EH (cell line): ENCODE measurements at places on chromosomes 4 and X.
A peak's percentile ranks its signal among the peaks of the same experiment; 100 is the strongest.

DNA sequence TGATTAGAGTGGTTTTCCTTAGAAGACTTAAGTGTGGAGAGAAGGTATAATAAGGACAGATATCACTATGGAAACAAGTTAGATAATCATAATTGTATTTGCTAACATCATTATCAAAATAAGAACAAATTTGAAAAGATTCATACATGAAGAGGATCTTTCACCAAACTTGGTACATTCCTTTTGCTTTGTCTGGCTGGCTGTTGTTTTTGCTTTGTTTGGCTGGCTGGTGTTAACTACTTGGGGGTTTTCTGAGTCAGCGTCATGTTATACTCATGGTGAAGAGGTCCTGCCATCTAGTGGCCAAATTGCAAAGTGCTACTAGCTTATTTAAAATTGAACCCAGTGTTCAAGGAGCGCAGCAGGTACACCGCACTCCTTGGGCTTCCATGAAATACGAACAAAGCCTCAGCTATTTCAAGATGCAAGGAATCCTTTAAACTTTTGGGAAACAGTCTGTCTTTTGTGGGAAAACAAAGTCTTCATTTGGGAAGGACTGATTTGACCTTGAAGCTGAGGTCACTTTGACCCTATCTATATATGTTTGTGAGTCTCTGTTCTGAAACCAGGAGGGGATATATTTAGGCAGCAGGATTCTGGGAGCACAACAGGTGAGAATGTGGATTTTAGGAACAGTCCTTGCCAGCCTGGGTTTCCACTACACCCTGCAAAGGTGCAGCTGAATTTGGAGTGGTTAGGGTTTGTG is 129.7 kb downstream of the PLS3 start:
- DNase-seq, result peak; percentile 82

DNA sequence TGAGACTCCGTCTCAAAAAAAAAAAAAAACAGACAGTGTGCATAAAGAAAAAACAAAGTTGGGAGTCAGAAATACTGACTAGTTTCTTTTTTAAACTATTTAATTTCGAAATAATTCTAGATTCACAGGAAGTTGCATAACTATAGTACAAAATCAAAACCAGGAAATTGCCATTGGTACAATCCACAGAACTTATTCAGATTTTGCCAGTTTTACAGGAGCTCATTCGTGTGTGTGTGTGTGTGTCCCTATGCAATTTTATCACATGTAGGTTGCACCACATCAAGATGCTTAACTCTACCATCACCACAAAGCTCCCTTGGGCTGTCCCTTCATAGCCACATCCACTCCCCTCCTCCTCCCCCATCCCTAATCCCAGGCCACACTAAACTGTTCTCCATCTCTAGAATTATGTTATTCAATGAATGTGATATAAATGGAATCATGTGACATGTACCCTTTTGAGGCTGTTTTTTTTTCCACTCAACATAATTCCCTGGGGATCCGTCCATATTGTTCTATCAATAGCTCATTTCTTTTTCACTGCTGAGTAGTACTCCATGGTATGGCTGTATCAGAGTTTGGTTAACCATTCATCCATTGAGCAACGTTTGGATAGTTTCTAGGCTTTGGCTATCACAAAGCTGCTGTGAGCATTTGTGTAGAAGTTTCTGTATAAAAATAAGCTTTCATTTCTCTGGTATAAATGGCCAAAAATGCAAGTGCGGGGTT is 16.3 kb upstream of the DDX3X start:
- peak; percentile 47 for DNase-seq

- DNase-seq, result no peak
Observed at GRCh38 chr4:6095897-6096296, 77.7 kb upstream of the C4orf50 start.

GRCh38 chr4:108003982-108004515 is 14.4 kb downstream of the HADH start:
- no peak for DNase-seq

DNA sequence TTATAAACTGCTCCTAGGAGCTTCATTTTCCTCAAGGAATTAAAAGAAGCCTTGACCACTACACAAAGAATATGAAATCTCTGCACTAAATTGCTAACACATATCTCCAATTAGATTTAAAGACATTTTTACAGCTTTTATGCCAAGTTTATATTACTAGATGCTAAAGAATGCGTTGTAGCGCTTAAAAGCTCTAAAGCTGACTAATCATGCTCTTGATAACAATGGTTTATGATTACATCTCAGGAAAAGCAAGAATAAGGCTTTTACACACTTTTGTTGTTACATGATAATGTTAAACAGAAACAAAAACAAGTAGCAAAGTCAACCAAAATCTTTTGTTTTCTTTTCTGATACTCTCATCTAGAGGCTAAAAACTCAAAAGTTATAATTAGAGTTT is 44.7 kb downstream of the SLC10A7 start:
- peak; percentile 31 for DNase-seq

DNA sequence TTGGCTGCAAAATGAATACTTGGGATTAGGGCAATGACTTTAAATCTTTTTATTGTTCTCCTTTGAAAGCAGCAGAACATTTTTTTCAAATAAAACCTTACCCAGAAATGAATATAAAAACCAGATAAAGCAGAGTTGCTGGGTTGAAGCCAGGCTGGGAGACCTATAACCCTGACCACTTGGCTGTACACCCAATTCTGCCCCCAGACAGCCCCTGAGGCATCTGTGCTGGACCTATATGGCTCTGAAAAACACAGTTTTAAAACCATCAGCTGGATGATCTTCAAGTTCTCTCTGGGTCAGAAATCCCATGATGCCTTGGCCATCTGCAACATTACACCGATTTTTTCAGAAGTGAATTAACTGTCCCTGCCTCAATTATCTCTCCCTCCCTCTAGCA is 23.7 kb upstream of the GLRA2 start:
- DNase-seq, result no peak

- DNase-seq, result peak; percentile 13
Observed at GRCh38 chrX:55908661-55909212, 191.2 kb downstream of the RRAGB start.

DNA sequence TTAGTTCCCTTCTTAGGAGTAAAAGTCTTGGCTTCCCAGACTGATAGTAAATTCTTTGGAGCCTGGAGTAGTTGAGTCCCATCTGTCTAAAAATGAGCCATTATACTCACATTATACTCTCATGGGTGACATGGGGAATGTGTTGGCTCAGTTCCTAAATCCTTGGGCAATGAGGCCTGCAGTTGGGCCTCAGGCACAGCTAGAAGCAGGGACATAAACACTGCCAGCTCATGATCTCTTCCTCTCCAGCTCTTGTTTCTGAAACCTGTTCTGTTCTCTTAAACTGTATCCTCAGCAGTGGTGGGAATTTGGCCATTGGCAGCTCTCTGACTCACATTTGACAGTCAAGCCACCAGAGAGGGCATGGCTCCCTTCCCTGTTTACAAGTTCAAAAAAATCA is 212.5 kb downstream of the SPATA18 start:
- DNase-seq, result peak; percentile 6

DNA sequence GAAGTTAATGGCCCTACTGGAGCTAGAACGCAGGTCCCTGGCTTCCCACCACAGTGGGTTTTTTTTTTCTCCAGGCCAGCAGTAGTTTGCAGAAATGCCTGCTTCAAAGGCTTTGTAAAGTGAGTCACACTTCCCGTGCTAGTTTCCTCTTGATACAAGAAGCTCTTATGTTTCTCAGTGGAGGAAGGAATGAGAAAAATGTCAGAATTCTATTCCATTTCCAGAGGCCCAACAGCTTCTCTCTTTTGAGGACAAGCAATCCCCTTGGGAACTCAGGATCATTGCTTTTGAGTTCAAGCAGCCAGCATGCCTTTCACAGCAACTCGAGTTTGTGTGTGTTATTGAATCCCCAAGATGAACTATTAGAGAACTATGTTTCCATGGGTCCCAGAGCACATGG is 134.3 kb downstream of the GUCY2F start:
- peak; percentile 25 for DNase-seq

DNA sequence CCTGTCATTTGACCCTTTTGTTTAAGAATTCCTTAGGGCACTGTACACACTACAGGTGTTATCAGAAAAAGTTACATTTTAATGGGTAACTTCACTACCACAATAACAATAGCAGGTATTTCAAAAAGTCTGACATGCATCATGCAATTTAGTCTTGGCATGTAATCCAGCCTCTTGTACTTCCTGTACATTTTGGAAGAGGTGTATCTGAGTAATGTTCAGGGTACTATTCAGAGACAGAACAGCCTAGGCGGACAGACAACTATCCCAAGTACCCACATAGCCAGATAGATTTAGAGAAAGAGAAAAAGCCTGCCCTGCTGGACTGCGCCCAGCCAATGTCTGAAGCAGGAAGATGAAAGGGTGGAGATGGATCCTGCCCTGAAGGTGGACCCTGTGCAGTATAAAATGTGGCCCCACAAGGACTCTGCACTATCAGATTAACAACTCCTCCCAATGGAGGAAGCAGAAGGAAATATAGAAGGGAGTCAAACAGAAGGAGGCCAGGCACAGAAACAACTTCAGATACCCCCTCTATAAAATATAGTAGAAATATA is 8.5 kb downstream of the UGT2B7 start:
- no peak for DNase-seq

GRCh38 chr4:183130328-183131155 is 31.5 kb downstream of the WWC2 start:
- peak; percentile 53 for DNase-seq

- peak; percentile 39 for DNase-seq
Observed at GRCh38 chr4:73998040-73999011, at the start of gene CXCL5. Gene CXCL5, minus strand, starts transcription at chr4:73998677. Its CDS starts 96 bp downstream, at chr4:73998581.

GRCh38 chr4:109947457-109947856 is 34.8 kb downstream of the EGF start:
- DNase-seq, result peak; percentile 39

DNA sequence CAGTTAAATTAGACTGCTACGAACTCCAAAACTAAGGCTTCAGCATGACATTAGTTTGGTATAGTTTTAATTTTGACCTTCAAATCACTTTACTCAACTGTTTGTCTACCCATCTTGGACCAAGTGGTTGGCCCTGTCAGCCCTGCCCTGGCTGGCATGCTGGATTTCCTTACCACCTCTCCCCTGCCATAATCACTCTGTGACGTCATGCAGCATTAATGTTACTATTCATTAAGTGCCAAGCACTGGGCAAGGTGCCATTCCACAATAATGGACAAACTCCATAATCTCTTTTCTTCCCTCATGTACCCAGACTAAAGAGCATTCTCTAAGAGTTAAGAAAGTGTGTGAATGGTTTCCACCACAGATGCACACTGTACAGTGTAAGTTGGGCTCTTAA is 277.0 kb upstream of the INTU start:
- DNase-seq, result no peak

GRCh38 chr4:169846396-169846795 is 88.7 kb upstream of the HPF1 start:
- peak; percentile 31 for DNase-seq

GRCh38 chr4:183438458-183439113 is 5.8 kb upstream of the CDKN2AIP start:
- DNase-seq, result peak; percentile 70

DNA sequence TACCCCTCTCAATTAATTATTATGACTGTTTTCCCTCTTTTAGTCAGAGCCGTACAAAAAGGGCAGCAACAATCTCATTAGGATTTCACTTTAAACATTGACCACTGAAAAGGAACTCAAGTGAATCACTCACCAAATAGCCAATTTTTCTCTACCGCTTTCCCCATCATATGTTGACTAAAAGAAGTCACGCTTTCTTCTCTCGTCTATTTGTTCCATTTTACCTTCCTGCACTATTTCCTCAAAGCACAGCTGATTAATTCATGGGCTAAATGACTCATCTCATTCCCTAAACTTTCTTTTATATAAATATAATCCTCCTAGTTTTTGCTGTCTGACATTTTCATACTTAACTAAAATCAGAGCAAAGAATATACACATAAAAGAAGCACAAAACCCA is 8.2 kb downstream of the MID1 start:
- DNase-seq, result peak; percentile 70

GRCh38 chr4:54016504-54016903 is 47.9 kb downstream of the CHIC2 start:
- no peak for DNase-seq

GRCh38 chr4:56603297-56603696 is 77.8 kb downstream of the HOPX start:
- no peak for DNase-seq

- DNase-seq, result no peak
Observed at GRCh38 chr4:182897601-182898478, 19.3 kb downstream of the DCTD start.

- no peak for DNase-seq
Observed at GRCh38 chrX:155747520-155747919, 133.6 kb upstream of the VAMP7 start.

- DNase-seq, result no peak
Observed at GRCh38 chr4:158965226-158965625, 137.7 kb upstream of the RAPGEF2 start.

DNA sequence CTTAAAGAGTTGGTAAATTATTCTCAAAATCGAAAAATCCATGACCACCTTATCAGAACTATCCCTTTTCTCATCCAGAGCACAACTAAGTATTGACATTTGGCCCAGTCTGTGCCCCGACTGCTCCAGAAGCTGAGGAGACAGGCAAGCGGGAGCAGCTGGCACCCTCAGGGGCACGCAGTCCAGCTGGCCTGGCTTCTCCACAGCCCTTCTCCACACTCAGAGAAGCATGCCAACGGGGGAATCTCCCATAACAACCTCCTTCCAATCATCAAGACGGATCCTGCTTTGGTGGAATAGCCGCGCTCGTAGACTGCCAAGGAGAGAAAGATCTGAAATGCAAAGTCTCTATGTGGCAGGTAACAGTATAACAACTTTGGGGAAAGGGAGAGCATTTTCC is 85.4 kb downstream of the AFAP1 start:
- DNase-seq, result no peak

GRCh38 chr4:117096462-117096861 is 11.1 kb upstream of the TRAM1L1 start:
- no peak for DNase-seq

DNA sequence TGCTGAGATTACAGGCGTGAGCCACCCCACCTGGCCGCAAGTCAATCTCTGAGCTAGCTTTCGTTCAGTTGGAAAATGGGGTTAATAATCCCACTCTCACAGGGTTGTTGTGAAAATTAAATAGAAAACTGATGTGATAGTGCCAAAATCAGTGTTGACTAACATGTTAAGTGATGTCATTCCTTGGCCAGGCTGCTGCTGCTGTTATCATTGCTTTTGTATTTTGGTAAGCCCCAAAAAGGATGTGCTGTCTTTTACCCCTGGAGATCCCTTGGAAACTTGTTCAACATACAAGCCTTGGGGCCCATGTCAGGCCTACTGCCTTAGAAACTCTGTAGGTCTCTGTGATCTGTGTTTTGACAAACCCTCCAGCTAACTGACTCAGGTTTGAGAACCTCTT is 106.3 kb downstream of the AFF1 start:
- DNase-seq, result no peak

DNA sequence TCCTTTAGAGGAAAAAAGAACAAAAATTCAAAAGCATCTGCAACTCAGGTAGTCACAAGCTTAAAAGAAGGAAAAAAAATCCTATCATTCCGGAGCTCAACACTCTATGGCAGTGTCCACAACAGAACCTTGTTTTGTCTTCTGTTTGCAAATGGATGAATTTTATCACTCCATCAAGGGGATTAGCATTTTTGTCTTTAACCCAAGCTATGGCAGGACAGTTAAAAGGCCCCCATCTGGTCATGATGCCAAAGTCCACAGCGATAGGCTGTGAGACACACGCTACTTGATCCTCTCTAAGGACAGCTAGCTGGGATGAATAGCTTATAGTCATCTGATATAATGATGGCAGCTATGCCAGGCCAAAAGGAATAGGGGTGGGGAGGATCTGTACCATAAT is 16.6 kb downstream of the AMER1 start:
- DNase-seq, result no peak
